NCI-H1092 treated with DMSO at 0.1 percent for 48 hours (cell line): ENCODE measurements at places on chromosomes 16 and 17.

DNA sequence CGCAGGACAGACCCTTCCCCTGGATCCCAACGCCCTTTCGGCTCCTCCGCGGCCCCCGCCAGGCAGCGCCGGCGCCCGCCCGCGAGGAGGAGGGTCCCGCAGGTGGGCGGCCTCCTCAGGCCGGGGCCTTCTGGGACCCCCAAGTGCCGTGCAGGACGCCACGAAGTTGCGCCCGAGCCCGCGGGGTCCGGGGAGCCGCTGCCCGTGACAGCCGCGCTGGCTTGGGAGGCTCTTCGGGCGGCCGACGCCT is 504 bp downstream of the ERN1 start:
- no peak for DNase-seq

DNA sequence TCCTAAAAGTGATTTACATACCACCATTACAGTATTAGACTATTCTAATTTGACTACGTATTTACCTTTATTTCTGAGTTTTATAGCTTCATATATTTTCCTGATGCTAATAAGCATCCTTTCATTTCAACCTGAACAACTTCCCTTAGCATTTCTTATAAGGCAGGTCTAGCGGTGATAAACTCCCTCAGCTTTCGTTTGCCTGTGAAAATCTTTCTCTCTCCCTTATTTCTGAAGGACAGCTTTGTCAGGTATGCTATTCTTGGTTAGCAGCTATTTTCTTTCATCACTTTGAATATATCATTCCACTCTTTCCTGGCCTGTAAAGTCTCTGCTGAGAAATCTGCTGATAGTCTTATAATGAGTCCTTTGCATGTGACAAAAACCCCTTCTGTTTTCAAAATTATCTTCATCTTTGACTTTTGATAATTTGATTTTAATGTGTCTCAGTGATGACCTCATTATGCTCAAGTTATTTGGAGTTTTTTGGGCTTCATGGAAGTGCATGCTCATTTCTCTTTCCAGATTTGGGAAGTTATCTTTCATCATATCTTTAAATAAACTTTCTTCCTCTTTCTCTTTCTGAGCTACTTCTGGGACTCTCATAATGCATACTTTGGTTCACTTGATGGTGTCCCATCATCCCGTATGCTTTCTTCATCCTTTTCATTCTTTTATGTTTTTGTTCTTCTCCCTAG is 285.4 kb upstream of the PMFBP1 start:
- DNase-seq: no peak

DNA sequence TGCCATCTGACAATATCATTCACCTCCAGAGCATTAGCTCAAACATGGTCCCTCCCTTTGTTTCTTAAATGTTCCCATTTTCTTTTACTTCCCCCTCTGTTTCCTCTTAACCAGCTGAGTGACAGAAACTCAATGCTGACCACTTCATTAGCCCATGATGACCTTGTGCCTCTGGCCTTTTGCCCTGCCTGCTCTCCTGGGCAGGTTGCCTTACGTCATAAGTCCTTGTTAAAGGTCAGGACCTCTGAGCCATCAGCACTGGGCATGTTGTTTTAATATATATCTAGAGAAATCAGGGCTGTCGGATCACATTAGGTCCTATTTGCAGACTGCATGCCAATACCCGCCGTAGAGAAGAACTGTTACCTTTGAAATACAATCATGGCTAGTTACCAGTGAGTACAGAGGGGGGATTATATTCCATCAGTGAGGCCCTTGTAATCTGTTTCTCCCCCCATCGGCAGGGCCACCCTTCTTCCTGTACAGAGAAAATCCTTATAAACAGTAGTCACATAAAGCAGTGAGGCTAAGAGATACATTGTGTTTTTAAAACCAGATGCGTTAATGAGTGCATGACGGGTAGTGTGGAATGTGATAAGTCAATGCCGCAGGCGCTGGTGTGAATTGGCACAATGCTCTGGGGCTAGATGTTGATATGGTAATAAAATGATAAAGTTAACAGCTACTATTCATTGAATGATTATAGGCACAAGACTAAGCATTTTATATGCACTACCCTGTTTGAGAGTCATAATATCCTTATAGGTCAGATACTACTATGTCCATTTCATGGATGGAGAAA is 94.3 kb upstream of the ZFHX3 start:
- DNase-seq: no peak

DNA sequence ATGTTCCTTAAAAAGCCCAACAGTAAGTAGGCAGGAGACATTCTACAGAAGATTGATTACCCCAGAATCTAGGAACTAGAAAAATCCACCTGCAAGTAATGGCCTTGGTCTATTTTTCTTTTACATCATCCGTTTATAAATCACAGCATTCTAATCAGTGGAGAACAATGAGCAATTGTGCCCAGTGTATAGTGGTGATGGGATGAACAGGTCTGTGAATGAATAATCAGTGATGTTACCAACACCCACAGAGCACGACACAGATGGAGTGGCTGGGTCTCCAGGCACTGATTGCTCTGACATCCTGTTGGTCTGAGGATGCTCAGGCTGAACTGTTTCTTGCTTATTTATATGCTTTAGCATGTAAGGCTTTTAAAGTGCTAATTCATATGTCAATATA is 1251.2 kb upstream of the CDH8 start:
- no peak for DNase-seq

DNA sequence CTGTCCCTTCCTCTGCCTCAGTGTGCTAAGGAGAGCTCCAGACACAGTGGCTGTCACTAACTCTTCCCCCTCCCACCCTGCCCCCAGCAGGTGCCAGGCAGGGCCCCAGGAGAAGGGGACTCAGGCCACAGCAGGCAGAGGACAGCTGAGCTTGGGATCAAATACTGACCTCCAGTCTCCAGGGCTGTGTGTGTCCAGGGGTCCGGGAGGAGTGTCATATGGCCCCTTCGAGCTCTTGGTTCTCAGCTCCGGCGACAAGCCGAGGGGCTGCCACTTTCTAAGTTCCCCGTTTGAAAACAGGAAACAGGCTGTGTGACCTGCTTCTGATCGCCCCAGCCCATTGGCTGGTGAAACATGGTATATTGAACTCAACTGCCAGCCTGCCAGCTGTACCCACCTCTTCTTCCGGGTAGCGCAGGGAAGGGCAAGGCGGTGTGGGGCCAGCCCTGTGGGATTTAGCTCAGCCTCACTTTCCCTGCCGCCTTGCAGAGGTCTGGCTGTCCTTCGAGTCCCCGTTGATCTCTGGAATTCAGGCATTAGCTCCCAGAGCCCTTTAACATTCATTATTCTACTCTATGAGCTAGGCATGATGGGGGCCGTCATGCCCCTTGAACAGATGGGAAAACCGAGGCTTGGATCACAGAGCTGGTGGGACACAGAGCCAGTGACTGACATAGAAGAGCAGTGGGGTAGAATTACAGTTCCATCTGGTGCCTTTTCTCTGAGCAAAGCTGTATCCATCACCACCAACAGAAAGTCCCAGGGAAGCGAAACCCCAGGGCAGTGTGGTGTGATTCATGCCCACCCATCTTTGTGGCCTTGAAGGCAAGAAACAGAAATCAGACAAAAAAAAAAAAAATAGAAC is at the start of gene SNX20:
Gene SNX20 (minus strand): TSS at position 292 of the 865 bp plus-strand sequence. CDS start 3,786 bp downstream, outside the sequence.
- DNase-seq: no peak

- DNase-seq: peak; percentile 91
These were observed 40.1 kb upstream of the CLEC19A start for GRCh38 chr16:19245326-19245925.

GRCh38 chr17:76318586-76318985 is 10.5 kb upstream of the QRICH2 start:
- DNase-seq: no peak

- DNase-seq: no peak
These were observed 441.0 kb upstream of the ERCC4 start for GRCh38 chr16:13478991-13479390.

DNA sequence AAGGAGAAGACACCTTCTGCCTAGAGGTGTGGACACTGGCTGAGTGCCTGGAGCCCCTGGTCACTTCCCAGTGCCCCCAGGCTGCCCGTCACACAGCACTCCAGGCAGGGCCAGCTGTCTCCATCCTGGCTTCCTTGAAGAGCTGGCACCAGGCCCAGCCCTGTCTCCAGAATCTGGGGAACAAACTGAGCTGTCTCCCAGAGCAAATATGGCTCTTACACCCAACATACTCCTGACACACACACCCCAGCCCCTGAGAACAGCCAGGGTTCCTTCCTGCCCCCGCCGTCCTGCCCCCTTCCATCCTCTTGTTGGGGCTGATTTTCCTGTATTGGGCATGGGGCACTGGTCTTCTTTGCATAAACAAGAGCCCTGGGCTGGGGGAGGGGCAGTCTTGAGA is 9.1 kb downstream of the NHERF1 start:
- peak; percentile 11 for DNase-seq

DNA sequence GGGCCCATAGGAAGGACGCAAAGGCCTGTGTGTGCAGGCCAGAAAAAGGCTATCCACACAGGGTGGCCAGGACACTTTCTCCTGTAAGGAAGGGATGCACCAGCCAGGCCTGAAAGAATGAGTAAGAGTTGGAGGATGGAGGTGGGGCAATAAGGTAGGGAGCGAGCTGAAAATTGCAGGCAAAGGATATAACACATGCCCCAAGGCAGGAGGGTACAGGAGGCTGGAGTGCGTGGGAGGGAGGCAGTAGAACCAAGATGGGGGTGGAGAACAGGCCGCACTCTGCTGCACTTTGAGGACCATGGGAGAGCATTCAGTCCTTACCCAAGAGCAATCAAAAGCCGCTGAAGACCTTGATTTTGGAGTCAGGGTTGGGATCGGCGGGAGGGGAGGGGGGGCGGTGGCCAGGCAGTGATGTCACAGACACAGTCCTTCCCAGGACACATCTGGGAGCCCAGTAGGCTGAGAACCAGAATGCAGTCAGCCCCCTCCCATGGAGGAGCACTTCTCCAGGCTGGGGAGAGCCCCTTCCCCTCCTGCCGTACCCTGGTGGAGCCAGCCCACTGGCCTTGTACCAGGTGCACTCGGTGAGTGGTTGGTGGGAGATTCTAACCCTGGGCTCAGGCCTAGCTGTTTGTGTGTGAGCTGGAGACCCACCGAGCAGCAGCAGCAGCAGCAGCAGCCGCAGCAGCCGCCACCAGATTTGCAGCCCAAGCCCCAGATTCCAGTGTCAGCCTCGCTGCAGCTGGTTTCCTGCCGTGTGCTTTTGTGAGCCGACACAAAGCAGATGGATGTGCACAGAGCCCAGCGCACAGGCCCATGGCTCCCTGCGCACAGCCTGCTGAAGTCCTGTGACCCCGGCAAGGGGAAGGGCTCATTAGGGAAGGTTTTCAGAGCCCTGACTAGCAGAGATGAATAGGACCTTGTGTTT is 17.5 kb downstream of the ANKRD40 start:
- no peak for DNase-seq

GRCh38 chr17:78925662-78926555 is 722 bp upstream of the TIMP2 start:
- DNase-seq: no peak

GRCh38 chr17:8918807-8919465 is 46.6 kb downstream of the PIK3R5 start:
- DNase-seq: no peak

- no peak for DNase-seq
These were observed 12.0 kb downstream of the MYO18A start for GRCh38 chr17:29168079-29168758.

DNA sequence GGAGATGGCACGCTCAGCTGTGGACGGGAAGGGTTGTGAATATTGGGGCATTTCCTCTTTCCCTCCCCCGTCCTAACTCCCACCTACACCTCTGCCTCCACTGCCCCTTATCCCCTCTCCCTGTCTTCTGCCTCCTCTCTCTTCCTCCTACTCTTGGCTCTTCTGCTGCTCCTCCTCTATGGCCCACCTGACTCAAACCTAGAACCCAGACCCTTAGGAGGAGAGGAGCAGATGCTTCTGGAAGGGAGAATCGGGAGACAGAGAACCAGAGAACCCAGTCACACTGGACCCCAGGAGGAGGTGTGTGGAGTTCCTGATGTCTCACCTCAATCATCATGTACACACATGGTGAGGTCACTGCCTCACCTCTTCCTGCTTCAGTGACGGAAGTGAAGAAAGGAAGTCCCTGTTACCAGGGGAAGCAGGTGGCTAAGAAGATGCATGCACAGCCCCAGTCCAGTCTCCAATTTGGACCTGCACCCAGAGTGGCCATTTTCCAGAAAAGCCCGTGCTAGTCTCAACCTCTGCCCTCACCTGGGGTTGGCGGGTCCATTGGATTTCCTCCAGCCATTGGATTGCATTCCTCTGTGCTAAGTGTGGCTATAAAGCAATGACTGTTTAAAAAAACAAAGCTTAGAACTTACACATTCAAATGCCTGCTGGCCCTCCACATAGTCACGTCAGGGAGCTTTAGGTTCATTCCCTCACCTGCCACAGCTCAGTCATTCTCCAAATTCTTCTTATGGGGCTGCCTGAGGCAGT is 4.0 kb downstream of the RNF222 start:
- DNase-seq: no peak
